Globus pallidus (tissue), 1 donor: ENCODE measurements at places on chromosomes 7 and 10.
A peak's percentile ranks its signal among the peaks of the same experiment; 100 is the strongest.

DNA sequence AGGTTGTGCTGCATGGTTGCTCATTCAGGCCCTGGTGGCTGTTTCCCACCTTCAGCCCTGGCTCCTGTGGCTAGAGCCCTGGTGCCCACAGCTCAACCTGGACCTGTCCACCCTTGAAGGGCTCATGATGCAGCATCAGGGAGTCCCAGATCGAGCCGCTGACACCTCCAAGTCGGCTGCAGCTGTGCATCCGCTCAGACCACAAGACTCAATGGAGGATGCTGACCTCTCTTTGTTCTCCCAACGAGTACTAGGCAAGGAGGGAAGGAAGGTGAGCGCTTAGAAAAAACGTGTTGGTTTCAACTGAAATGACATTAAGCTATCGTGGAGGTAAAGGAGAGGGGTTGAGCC lies 9.5 kb upstream of the C10orf95 start:
- DNase-seq, result peak; percentile 6

GRCh38 chr10:79068203-79068561 lies 584 bp upstream of the ZMIZ1 start:
- DNase-seq, result no peak

- DNase-seq, result no peak
Measured at GRCh38 chr7:90446137-90446899, 23.1 kb upstream of the PTTG1IP2 start.

- no peak for DNase-seq
Measured at GRCh38 chr7:16744518-16745250, 8.9 kb upstream of the TSPAN13 start.

- no peak for DNase-seq
Measured at GRCh38 chr10:132713421-132714095, 72.4 kb downstream of the NKX6-2 start.

DNA sequence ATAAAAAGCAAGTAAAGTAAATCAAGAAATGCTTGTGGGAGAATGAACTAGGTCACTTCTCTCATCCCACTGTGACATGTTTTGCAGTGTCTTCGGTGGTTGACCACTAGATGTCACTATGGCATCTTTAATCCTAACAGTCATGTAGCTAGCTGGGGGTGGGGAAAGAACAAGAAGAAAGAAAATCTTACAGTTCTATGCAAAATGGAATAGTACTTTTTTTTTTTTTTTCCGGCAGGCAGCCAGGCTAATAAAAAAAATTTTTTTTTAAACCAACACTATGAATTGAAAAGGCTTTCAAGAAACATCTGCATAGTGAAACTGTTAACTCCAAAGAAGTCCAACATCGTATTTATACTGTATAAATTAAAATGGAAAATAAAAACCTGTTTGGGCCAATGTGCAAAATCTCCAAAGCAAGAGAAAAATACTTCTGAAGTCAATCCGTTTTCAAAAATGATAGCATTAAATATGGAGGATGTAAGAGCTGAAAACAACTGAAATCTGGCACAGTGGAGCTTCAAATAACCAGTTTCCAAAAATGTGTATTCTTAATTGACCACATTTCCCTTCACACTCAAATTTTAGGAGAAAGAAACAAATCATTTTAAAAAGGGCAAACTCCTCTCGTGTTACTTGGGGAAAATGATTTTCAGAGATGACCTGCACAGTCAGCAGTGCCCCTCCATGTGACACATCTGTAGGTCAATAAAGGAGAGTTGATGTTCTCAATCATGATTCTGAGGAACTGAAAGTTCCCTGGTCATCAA lies 38.5 kb downstream of the CDK1 start:
- DNase-seq, result peak; percentile 92

DNA sequence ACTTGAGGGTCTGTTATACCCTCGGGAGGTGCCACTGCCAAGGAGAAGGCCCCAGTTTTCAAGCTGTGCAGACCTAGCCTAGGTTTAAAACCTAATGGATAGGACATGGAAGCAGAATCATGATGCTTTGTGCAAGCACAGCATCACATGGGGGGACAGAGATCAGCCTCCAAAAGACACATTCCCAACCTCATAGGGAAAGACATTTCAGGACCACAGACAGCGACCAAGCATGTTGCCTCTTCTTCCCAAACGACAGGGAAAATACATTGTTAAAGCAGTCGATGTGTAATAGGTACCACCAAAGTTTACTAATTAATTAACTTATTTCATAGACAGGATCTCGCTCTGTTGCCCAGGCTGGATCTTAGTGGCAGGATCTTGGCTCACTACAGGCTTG lies 573.9 kb downstream of the TCERG1L start:
- no peak for DNase-seq

- DNase-seq, result no peak
Measured at GRCh38 chr7:29247224-29247962, 52.8 kb downstream of the CHN2 start.

DNA sequence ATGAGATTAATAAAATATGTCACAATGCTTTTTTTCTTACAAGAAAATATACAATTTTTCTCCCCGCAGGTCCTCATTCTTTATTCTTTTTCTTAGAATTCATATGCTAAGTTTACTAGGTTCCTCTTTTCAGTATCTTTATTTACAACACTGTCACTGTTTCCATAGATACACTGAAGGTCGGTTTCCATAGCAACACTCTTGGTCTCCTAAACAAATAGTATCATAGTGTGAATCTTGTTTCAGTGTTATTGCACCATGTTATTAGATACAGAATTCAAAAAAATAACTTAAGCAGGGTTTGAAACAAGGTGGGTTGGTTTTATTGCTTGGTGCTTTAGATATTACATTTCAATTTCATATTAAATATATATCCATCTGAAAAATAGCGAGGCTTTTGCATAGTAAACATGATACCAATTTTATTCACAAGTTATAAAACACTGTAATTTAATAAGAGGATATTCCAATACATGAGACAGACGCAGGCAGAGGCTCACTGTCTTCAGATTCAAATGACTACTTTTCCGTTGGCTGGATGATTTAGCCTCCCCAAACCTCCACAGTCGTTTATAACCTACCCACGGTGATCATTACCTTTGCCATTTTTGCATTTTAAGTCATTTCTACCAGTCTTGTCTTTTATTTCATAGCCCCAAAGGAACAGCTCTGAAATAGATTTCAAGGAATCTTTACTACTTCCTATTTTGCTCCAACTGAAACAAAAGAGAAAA lies 88.9 kb upstream of the KLF6 start:
- no peak for DNase-seq
